K562 (cell line): ENCODE measurements at places on chromosomes 7 and 10. TPM values are rescaled to one million over a fixed set of nuclear protein-coding genes. Genes with fewer than 3 reads are reported as not detected.

The MYOF gene
- total RNA-seq: 0.27 and 0.67 TPM in 2 replicates

The MOGAT3 gene
- total RNA-seq: not detected in 2 replicates

The CPN1 gene
- 0.09 TPM in 1 of 2 replicates, not detected in the other for total RNA-seq

The GPR22 gene
- total RNA-seq: not detected in 2 replicates

The KCND2 gene
- total RNA-seq: not detected in 2 replicates

The EVX1 gene
- not detected in 2 replicates for total RNA-seq

The ADRB1 gene
- 0.07 and 0.11 TPM in 2 replicates for total RNA-seq

The MYO3A gene
- not detected in 2 replicates for total RNA-seq
